ENCODE measurements at places on chromosomes 1 and 21.

DNA sequence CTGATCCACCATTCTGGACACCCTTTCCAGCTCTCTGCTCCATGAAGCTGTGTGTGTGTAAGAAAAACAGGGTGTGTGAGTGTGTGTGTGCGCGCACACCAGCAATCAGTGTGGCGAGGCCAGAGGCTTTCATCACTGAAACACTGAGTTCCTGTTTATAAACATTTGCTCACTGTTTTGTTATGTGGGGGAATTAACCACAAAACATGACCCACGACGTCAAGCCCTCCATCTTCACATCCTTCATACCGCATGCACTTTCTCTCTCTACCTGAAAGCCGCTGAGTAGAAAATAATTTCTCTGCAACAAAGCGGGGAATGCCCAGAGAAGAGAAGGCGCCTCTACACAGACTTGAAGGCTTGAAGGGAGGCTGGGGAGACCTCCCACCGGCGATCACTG, 148.9 kb upstream of the IRF2BP2 start:
- DNase-seq, result peak; percentile 22

DNA sequence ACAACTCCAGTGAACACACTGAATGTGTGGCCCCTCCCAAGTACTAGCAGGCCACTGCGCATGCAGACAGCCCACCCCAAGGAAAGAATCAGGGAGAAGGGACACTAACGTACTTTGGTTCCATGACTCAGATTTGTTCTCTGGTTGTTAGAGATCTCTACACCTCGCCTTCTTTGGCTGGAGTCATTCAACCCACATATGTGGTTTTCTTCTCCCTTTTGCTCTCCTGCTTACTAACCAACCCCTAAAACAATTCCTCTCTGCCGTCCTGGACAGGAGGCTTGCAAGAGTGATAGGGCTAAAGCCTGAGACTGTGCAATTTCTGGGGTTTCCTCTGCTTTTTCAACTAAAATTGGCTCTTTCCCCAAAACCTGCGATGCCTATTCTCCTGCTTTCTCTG, 5.7 kb upstream of the CD48 start:
- no peak for DNase-seq

GRCh38 chr1:20319456-20320220, 29.0 kb downstream of the VWA5B1 start:
- DNase-seq, result no peak

DNA sequence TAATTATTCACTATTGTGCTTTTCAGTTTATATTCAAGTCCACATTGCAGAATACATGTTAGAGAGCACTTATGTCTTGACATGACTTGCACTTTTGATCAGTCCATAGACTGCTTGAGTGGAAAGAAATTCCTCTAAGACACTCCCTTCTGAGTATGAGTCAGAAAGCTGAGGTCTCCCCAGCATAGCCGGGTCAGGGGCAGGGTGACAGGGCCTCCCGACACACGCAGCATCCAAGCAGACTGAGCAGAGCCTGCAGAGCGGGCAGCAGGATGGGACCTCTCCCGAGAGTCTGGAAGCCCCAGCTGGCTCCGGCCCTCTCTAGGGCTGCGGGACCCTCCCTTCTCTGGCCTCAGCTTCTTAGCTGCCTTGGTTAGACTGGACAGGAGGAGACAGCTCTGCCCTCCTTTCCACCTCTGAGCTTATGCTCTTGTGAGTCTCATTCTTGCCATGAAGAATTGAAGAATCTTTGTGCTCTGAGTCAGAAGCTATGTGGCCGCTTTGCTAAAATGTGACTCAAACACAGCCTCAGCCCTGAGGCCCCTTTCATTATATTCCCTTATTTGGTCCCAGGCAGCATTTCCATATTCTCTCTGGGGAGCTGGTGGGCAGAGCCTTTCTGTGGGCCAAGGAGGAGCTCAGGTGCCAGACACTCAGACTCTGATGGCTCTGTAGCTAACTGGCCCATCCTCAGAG, 11.2 kb upstream of the CAPN2 start:
- DNase-seq, result peak; percentile 41

DNA sequence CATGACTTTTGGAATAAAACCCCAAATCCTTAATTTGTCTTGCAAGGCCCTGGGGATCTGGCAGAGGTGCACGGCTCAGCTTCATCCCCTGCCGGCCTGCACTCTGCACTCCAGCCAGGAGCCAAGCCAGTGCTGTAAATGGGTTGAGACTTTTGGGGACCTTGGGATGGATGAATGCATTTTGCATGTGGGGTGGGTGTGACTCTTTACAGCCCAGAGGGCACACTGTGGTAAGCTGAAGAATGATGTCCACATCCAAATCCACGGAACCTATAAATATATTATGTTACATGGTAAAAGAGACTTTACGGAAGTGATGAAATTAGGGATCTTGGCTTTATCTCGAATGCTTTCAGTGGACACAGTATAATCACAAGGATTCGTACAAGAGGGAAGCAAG, 177.8 kb downstream of the EDEM3 start:
- no peak for DNase-seq

DNA sequence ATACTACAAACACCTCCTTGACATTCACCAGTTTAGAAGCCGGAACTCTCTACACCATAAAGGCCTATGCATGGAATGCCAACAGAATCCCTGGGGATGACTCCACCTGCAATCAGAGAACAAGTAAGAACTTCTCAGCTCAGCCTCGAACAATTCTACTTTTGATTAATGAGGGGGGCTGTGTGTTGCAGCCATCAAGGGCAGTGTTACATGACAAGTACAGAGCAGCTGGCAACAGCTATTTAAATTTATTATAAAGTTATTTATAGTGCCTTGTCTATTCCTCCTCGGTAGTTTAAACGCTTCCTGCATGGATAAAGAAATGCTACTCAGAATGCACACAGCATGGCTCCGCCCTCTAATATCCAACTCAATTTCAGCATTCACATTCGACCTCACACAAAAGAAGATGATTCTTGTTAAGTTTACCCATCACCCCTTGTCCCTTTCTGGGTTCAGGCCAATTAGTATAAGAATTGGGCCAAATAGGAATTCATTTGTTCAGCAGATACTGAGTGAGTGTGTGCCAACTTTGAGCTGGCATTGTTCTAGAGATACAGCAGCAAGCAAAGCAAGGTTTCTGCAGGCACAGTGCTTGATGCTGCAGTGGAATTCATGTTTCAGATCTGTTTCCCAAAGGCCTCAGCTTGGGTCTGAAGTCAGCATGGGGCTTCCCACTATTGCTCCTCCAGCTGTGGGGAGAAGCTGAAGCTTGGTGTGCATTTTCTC, 6.4 kb downstream of the FNDC7 start:
- no peak for DNase-seq

GRCh38 chr21:35386491-35387079, 337.5 kb upstream of the RUNX1 start:
- no peak for DNase-seq

- DNase-seq, result no peak
Measured at GRCh38 chr1:23868557-23869016, 497 bp upstream of the FUCA1 start.

DNA sequence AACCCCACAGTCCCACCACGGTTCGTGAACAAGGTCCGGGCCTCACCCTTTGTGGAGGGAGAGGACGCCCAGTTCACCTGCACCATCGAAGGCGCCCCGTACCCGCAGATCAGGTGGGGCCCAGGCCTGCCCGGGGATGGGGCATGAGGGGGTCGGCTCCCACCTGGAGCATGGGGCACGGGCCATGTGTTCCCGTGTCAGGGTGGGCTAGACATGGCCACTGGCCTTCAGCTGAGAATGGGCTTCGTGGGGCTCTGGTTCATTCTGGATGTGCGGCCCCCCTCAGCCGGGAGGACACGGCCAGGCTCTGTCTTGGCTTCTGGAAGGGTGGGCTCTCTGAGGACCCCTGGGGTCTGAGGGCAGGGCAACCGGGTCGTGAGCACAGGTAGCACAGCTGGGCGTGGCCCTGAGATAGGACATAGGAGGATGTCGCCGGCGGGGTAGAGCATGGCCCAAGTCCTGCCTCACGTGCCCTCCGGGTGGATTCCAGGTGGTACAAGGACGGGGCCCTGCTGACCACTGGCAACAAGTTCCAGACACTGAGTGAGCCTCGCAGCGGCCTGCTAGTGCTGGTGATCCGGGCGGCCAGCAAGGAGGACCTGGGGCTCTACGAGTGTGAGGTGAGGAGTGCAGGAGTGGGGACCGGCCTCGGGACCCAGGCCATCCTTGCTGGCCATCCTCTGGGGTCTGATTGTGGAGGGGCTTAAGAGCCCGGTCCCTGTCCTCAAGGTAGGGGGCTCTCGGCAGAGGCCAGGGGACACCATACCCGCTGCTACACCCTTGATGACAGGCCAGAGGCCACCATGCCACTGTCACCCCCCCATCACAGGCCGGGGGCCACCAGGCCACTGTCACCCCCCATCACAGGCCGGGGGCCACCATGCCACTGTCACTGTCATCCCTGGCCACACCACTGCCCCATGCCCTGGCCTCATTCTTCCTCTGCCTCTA, 55.5 kb downstream of the TRIM11 start:
- no peak for DNase-seq

- DNase-seq, result no peak
Measured at GRCh38 chr21:41666641-41667081, 100.2 kb downstream of the RIPK4 start.

All from T-helper 2 cell treated with Interferon-gamma antibody and Interleukin-4, amounts not matched to agents 5 μg/mL and 100 μg/mL, for 36 hours (primary cell).